ENCODE measurements at places on chromosomes 7 and 10.

DNA sequence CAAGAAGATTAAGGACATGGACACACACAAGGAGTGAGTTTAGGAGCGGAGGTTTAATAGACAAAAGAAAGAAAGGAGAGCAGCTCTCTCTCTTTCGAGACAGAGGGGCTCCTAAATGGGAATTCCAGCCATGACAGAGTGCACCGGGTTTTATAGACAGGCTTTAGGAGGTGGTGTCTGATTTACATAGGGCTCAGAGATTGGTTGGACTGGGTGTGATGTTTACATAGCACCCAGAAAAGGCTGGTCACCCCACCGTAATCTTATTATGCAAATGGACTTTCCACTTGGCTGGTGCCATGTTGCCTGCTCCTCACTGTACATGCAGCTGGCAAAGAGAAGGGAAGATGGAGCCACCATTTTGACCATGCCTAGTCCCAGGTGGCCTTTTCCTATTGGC is 28.4 kb upstream of the MRC1 start:
- DNase-seq, result no peak

GRCh38 chr7:131816391-131817007 is 260.1 kb upstream of the PODXL start:
- no peak for DNase-seq

DNA sequence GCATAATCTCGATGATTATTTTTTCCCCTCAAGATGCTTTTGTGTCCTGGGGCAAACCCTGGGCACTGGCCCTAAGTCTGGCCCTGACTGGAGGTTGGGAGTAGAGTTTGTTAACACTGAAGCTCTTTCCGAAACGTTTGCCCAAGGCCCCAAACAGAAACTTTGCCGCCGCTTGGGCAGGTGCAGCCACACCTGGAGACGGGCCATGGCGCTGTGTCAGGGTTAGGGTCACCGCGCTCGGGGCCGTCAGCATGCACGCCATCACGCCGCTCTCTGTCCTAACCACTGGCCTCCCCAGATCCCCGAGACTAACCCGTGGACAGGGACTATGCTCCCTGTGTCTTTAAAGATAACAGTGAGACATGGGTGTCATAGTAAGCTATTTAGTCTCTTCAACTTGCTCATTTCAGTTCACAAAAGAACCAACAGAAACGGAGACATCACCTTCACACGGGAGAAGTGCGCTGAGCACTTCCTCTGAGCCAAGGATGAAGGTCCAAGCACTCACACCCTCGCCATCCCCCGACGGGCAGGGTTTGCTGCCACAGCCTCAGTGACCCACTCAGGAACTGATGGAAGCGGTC is 85.3 kb upstream of the DIP2C start:
- no peak for DNase-seq

DNA sequence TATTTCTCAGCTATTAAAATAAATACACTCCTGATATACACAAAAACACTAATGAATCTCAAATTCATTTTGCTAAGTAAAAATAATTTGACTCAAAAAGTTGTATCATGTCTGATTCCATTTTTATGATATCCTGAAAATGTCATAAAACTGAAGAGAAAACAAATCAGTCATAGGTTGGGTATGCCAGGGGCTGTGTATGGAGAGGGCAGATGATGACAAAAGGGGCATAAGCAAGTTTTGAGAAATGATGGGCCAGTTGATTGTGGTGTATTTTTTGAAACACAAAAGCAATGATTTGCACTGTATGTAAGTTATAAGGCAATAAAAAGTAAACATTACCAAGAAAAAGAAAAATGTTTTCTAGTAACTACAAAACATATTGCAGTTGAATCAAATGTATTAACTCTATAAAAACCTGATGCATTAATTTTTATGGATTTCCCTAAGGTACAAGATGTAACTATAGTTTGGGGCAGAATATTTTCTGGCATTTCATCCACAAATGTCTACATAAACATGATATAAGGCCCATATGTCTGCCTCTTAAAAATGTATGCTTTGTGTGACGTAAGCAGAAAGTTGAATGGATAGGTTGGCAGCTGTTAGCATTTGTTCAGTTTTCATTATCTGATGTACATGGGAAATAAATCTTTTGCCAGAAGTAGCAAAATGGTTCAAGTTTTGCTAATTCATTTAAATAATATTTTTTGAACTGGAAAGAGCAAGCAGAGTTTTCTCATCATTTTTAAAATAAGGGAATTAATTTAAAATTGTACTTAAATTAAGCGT is 35.1 kb upstream of the ING3 start:
- no peak for DNase-seq

DNA sequence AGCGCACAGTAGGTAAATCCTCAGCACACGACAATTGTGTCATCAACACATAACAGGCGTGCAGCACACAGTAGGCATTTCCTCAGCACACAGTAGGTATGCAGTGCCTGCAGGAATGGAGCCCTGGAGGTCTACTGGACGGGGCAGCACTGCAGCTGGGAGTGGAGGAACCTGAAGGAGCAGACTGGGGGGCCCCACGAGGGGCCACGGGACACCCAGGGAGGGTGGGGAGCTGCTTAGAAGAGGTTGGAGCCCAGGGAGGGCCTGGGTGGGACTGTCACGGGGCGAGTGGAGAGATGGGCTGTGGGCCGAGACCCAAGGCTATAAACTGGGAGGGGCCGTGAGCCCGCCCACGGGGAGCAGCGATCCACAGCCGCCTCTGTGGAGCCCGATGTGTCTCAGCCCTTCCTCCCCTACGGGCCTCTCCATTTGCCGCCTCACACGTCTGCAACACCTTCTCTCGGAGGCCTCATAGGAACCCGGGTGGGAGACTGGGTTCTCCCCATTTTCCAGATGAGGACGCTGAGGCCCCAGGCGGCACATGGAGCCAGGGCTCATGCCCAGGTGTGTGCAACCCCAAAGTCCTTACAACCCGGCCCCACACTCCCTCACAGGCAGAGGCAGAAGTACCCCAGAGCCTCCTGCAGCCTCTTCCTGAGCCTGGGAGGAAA is 101.5 kb downstream of the MICALL2 start:
- no peak for DNase-seq

GRCh38 chr7:68205826-68206225 is 1209.2 kb downstream of the TYW1 start:
- no peak for DNase-seq

DNA sequence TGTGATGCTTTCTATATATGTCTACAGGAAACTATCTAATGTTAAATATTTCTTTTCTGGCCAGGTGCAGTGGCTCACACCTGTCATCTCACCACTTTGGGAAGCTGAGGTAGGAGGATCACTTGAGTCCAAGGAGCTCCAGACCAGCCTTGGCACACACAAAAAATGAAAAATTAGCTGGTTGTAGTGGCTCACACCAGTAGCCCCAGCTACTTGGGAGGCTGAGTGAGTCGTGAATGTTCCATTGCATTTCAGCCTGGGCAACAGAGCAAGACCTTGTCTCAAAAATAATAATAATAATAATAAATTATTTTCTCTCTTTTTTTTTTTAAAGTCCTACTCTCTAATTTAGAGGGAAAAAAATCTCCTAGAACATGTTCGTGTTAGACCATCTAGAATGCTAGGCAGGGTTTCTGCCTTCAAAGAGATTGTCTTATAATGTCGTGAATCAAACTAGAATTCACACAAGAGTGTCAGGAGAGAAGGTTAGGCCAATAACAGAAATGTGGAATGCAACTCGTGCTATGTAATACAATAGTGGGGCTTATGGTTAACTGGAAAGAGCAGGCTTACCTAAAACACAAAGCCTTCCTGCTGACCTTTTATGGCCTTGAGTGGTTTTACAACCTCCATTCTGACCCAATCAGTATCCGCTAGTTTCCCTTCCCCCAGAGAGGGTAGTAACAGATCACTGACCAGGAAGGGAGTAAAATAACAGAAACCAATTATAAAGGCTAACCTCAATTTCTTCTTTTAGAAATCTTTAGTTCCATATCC is 46.3 kb downstream of the MYOF start:
- DNase-seq, result no peak

- no peak for DNase-seq
Measured at GRCh38 chr10:124447751-124448466, 1.9 kb downstream of the NKX1-2 start.

DNA sequence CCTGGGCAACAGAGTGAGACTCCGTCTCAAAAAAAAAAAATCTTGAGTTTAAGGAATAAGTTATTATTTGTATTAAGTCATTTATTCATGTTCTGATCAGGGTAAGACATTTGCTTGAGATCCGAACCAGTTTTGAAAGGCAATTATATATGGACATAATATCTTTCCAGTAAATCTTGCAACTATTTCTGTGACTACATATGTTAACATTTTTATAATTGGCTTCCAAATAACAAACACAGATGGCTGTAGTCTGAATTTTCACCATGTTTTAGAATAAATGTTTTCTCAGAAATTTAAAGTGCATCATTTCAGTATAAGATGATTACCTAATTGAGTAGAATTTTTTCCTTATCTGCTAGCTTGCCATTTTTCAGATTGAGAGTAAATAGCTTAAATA is 21.2 kb downstream of the AKAP9 start:
- no peak for DNase-seq

- DNase-seq, result no peak
Measured at GRCh38 chr7:24741679-24742505, 15.4 kb downstream of the GSDME start.

DNA sequence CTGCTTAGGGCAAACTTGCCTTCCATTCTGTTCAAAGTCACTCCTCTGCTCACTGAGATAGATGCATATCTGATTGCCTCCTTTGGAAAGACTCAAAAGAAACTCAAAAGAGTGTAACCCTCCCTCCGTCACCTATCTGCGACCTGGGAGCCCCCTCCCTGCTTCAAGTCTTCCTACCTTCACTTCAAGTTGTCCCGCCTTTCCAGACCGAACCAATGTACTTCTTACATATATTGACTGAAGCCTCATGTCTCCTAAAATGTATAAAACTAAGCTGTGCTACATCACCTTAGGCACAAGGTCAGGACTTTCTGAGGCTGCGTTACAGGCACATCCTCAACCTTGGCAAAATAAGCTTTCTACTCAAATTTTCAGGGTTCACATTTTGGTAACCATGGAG is 77.4 kb upstream of the C1GALT1 start:
- no peak for DNase-seq

DNA sequence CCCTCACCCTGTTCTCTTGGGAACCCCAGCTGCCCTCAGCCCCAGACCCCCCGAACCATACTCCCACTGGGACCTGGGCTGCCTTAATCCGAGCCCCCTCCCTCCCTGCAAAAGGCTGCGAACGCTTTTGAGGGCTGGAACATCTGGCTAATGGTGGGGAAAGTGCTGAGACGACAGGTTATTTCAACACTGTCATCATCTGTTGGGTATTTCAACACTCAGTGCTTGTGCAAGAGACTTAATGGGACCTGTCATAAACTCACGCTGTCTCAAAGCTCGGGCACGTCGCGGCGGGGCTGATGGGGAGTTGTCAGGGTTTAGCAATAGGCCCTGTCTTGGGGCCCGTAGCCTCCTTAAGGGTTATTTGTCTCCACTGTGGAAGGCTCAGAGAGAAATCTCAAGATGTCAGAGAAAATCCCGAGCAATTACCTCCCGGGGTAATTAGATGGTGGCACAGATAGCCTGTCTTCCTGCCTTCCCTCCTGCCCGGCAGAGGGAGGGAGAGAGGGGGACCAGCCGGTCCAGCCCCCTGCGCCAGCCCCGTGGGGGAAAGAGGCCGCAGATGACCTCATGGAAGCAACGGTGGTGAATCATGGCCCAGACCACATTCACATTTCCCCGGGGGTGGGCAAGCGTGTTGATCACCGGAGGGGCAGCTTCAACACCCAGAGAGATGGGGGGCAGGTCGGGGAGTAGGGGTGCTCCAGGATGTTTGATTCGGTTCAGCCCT is 88.7 kb upstream of the MYL10 start:
- no peak for DNase-seq

- no peak for DNase-seq
Measured at GRCh38 chr7:100584054-100584682, 1.8 kb downstream of the LRCH4 start.

- no peak for DNase-seq
Measured at GRCh38 chr10:101097881-101098280, 33.2 kb upstream of the TLX1 start.

- DNase-seq, result no peak
Measured at GRCh38 chr7:78420001-78420400, 621.4 kb downstream of the PHTF2 start.

Measured in stimulated activated CD4-positive, alpha-beta T cell treated with anti-CD3 and anti-CD28 coated beads, Interleukin-12 subunit alpha, Interleukin-12 subunit beta, amount 100 ng/mL, for 4 hours (primary cell).